T-helper 2 cell treated with Interferon-gamma antibody and Interleukin-4, amounts not matched to agents 5 μg/mL and 100 μg/mL, for 36 hours (primary cell): ENCODE measurements at places on chromosomes 5 and 9.

GRCh38 chr5:157648275-157648990, 3.8 kb downstream of the SOX30 start:
- DNase-seq = no peak

- DNase-seq = no peak
Observed at GRCh38 chr5:141260458-141261237, 15.5 kb downstream of the PCDHB15 start.

GRCh38 chr9:13100914-13101572, 178.4 kb downstream of the MPDZ start:
- no peak for DNase-seq

DNA sequence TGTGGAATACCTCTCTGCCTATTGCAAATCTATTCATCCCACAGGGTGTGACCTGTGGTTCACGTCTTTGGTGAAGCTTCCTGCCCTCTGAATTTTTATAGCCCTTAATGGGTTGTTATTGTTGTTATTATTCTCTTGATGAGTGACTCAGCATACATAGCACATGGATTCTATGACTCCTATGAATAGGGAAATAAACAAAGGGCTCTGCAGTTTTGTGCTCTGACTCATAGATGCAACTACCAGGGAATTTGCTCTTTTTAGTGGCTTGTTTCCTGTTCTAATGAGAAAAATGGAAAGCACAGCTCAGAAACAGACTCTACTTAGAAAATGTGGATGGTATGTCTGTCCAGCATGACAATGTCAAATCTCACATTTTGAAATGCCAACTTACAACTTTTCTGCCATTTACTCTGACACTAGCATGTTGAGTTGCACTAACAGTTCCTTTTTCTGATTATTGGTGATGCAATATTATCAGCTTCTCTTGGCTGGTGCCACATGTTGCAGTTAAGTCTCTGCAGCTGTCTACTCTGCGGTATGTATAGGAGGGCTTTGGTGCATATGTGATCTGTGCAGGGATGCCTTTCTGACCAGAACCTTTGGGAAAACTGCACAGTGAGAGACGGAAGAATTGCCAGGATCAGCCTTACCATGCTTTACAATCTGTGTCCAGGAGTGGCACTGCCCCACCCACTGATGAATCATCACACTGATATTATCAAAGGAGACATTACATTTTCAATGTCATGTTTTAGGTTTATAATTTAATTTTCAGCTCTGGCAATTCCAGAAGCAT, 996.4 kb upstream of the WWC1 start:
- no peak for DNase-seq

DNA sequence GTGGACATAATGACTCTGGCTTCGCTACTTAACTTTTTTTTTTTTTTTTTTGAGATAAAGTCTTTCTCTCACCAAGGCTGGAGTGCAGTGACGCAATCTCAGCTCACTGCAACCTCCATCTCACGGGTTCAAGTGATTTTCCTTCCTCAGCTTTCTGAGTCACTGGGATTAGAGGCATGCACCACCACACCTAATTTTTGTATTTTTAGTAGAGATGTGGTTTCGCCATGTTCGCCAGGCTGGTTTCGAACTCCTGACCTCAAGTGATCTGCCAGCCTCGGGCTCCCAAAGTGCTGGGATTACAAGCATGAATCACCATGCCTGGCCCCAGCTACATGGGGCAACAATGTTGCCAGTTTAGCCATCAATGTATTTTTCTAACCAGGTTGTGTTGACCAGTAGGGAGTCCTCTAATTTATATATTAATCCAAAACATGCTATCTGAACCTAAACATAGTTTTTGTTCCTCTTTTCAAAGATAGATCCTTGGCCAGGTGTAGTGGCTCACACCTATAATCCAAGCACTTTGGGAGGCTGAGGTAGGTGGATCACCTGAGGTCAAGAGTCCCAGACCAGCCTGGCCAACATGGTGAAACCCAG, 120.3 kb upstream of the LHFPL2 start:
- DNase-seq = no peak

DNA sequence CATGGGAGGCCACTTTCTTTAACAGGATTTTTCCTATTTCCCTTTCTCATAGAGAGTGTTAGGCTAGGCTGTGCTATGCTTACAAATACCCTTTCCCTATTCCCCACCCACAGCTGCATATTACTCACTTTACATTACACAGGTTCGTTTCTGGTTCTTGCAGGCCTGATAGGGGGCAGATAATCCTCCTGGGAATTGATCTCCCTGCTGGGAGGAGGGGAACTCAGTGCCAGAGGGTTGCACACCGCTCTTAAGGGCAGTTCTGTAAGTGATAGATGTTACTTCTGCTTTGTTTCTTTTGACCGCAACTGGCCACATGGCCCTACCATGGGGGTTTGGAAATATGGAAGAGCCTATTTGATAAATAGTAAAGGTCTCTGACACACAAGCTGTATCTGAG, 54.0 kb upstream of the NTRK2 start:
- no peak for DNase-seq

DNA sequence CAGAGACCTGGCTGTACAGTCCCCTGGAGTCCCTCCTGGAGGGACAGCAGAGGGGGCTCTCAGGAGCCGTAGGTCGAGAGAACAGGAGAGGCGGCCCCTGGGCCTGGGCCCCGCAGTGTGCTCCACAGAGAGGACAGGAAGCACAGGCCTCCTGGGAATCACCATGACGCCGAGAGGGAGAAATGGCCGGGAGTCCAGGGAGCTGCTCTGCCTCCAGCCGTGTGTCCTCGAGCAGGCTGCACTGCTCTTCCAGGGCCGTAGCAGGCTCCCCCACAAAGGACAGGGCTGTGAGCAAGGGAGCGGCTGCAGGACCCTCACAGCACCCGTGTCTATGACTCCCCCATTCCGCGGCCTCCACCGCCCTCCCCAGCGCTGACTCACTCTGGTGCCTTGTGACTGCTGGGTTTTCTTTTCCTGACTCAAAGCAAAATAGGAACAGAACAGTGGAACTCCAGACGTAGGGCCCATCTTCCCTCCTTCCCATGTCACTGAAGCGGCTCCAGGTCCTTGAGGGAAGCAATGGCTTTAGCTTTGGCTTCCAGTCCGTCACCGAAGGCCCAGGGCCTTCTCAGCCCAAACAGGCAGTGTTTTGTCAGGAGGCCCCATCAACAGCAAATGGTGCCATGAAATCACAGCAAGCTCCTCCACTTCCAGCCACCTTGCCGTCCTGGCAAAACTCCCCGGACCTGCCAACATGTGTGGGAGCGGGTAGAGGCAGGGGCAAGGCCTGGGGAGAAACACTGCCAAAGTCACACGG, 114.2 kb downstream of the LHFPL2 start:
- no peak for DNase-seq
